ENCODE measurements at places on chromosomes 7 and 10.

DNA sequence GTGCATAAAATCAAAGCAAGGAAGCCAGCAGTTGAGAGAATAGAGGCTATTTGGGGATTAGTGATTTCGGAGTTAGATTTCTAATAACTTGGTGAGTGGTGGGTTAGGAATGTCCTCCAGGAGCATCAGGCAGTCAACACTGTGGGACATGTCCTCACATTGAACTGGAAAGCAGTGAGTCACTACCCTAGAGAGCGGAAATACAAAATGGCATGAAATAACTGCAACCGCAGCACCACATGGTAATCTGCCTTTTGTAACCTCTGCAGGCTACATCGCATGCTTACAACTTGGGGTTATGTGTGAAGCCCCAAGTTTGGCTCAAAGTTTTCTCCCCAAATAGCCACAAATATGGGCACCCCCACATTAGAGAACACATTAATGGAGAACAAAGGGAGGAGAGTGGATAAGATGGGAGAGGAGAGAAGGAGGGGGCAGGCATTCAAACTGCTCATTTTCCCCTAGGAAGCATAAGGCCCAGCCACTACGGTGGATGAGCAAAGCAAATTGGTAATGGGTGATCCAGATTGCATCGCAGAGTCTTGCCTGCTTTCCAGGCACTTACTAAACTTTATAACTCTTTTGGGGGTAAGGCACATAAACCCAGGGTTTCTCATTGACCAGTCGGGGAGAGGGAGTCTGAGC, 22.0 kb upstream of the SLF2 start:
- no peak for DNase-seq

DNA sequence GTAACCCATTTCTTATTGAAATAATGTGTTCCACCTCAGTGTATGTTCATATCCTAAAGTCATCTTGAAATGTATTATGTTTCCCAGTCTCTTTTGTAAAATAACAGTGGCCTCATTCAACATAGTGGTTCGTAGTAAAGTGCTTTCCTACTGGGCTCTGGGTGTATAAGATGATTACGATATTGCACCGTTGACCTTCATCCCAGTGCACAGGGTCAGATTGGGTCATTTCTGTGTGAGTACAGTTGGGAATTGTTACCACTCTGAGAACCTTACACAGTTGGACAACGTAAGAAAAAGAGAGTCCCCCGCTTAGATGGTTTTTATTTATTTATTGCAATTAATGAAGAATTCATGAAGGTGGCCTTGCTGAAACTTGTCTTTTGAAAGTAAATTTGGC, 135.6 kb downstream of the CHN2 start:
- DNase-seq = no peak

DNA sequence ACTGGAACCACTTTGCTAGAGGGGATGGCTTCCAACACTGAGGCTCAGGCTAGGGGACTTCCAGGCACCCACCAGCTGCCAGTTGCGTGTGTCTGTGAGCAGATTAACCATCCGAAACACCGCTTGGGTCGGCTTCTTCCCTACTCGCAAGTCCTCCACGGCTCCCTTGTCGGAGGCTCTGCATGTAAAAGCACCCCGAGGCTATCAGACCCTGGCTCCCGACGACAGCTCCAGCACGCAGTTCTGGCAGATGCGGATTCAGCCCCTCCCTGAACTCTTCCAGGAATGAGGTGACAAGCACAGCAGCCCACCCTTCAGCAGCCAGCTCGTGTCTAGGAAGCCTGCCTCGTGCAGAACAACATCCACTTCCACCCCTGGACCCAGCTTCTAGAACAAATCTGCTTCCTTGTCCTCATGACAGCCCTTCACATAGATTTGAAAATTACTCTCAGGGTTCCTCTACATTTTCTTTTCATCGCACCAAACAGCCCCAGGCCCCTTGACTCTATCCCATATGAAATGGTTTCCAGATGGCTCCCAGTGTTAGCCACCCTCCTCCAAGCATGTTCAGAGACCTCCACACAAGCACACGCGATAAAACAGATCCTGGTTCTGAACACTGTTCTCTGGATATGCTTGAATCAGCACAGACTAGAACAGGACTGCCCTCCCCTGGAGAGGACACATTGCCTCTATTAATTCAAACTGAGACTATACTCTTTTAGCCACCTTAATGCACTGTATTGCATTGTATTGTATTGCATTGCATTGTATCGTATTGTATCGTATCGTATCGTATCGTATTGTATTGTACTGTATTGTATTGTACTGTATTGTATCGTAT, 44.6 kb downstream of the SLIT1 start:
- no peak for DNase-seq

- DNase-seq = no peak
These were observed 105.7 kb downstream of the HOXA1 start for GRCh38 chr7:26989897-26990670.

DNA sequence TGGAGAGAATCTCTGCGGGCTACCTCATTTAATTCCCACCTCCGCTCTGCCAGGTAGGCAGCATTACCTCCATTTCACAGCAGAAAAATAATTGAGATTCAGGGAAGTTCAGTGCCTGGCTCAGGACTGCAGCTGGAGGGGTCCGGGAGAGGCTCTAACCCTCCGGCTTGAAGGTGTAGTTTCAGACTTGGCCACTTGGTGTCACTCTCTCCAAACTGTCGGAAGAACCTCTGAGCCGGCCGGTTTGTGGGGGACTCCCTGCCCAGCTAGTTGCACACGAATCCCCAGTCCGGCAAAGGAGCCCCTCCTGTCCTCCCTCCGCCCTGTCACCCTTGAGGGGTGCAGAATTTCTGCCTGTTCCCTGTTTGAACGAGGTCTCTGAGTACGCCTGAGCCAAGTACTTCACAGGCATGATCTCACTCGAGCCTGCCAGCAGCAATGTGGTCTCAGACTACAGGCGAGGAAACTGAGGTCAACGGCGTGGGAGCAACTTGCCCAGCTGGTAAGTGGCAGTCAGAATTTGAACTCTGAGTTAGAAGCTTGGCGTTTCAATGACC, 144.7 kb upstream of the ZNF716 start:
- no peak for DNase-seq

GRCh38 chr7:149795126-149795525, 21.7 kb upstream of the ZNF467 start:
- DNase-seq = no peak

All from NCI-H1105 treated with DMSO at 0.1 percent for 48 hours (cell line).